ENCODE measurements at places on chromosomes 6 and 20.

DNA sequence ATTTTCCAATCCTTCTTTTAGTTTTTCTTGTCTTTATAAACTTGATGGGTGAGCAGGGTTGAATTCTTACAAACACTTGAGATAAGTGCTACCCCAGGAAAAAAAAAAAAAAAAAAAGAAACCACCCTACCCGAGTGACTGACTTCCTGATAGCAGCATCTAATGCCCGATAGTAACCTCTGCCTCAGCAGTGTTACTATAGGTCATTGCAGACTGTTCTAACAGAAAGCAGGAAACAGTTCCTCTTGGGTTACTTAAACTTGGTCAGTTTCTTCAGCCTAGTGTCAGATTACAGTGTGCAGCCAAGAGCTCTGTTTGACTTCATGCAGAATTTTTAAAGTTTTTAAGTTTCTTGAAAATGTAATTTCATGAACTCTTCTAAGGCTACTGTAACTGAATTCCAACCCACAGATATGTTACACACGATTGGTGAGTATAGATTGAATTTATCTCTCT, 2.1 kb downstream of the MYLIP start:
- no peak for DNase-seq

- DNase-seq: no peak
Measured at GRCh38 chr6:40881501-40881900, 157.5 kb downstream of the UNC5CL start.

DNA sequence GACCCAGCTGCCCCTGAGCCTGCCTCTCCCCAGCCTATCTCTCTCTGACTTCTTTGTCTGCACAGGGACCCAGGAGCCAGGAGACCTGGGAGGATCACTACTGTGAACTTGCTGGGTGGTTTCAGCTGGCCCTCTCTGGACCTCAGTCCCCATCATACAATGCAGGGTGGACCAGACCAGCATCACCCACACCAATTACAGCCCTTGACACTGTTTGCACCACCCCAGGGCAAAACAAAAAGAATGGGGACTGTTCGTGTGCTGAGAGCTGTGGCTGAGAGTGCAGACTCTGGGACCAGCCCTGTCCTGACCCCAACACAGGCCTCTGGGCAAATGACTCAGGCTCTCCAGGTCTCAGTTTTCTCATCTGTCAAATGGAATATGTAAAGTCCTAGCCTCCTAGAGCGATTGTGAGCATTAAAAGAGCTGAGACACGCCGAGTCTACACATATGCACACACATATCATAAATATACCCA, 25.4 kb downstream of the PTGIS start:
- DNase-seq: no peak

- no peak for DNase-seq
Measured at GRCh38 chr20:32642257-32643046, 31.3 kb downstream of the C20orf203 start.

DNA sequence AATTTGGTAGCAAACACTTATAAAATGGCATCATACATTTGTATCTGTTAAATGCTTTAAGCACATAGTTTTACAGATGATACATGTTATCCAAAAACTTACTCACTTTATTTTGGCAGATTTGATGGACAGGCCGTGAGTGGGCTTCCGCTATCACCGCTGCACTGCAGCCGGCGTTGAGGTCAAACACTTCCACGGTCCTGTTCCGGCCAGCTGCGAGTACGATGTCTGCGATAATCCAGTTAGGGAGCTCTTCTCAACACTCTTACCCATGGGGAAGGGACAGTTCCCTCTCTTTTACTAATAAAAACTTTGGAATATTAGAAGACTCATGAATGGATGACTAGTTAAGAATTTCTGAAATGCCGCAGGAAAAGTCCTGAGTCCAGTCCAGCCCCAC, 69.0 kb downstream of the WDR27 start:
- no peak for DNase-seq

DNA sequence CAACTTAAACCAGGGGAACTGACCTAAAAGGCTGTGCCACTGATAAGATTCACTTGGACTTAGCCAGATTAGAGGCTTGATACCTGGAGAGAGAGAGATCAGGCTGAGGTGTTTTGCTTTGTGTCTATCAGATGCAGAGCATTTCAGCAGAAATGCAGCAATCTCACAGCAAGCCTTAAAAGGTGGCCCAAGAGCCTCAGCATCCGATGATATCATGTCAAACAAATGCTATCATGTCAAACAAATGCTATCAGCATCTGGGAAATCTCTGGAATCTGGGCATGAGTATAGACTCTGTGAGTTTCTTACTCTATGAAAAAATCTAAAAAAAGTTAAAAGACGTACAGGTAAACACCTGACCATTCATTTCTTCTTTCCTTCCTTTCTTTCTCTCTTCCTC, 718.9 kb downstream of the EYS start:
- DNase-seq: no peak

DNA sequence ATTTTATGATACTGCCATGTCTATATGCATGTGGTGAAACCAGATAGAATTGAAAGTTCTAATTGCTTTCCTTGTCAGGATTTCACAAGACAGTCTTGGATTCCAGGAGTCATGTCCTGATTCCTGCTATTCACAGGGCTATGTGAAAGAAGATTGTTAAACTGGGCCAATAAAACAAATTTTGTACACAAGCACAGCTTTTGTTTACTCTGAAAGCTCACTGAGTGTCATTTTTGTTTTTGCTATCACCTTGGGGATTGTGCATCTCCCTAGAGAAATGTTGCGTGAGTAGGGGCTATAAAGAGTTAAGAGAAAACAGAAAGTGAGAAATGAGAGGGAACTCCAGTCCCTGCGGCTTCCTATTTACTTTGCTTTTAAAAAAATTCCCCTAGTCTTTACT, 627.5 kb downstream of the PKHD1 start:
- DNase-seq: no peak

DNA sequence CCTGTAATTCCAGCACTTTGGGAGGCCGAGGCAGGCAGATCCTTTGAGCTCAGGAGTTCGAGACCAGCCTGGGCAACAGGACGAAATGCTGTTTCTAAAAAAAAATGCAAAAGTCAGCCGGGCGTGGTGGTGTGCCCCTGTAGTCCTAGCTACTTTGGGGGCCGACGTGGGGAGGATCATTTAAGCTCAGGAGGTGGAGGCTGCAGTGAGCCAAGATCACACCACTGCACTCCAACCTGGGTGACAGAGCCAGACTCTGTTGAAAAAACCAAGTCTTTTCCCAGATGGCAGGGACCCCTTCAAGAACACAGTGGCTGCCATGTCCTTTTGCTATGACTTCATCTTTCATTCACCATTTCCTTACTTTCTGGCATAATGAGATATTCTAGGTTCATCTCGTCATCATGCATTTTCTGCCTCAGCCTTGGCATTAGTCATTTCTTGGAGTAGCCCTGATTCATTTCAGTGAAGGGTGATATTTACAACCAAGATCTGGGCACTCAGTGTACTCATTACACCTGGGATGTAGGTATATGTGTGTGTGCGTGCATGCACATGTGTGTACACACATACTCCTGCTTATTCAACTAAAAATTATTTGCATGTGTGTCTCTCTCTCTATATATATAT, 61.4 kb upstream of the TOX2 start:
- no peak for DNase-seq

DNA sequence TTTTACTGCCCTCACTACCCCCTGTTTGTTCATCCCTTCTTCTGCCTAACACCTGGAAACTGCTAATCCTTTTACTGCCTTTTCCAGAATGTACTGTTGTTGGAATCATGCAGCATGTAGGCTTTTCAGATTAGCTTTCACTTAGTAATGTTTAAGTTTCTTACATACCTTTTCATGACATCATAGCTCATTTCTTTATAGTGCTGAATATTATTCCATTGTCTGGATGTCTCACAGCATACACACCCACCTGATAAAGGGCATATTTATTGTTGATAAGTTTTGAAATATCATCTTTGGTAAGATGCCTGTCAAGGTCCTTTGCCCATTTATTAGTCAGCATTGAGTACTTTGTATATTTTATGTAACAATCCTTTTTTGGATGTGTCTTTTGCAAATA, 588.2 kb upstream of the NRSN1 start:
- DNase-seq: no peak

- DNase-seq: no peak
Measured at GRCh38 chr6:157236040-157236725, 87.1 kb downstream of the TMEM242 start.

GRCh38 chr20:59087829-59088433, 45.3 kb upstream of the PRELID3B start:
- DNase-seq: peak; percentile 91

DNA sequence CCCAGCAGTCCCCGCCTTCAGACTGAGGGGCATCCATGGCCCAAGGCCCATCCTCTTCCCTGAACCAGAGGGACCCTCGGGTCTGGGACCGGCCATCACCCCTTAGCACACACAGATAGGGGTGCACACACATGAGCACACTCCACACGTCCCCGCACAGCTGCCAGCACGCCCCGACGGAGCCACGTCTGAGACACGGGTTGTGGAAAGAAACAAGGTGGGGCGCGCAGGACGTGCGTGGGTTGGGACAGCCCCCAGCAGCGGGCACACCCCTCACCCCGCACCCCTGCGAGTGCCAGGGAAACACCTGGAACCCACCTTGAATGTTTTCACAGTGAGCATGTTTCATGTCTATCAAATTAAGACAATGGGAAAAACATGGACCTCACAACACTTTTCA, 6.4 kb downstream of the GATA5 start:
- DNase-seq: no peak

DNA sequence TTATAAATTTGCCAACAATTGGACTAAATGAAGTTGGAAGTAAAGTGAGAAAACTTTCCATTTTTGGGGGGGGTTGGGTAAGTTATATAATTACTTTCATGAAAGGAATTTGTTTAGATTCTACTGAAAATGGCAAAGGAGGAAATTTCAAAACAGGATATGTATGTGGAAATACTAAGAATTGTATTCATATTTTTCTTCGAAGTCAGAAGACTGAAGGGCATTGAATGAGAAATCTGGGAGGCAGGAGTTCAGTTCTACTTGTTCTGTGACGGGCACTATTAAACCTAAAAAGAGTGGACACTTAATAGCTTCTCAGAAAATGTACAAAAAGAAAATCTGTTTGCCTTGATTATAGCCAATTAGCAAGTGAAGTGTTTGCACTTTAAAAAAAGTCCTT, 114.7 kb downstream of the PRIM2 start:
- DNase-seq: no peak

- DNase-seq: no peak
Measured at GRCh38 chr6:3527651-3527977, 70.8 kb upstream of the SLC22A23 start.

DNA sequence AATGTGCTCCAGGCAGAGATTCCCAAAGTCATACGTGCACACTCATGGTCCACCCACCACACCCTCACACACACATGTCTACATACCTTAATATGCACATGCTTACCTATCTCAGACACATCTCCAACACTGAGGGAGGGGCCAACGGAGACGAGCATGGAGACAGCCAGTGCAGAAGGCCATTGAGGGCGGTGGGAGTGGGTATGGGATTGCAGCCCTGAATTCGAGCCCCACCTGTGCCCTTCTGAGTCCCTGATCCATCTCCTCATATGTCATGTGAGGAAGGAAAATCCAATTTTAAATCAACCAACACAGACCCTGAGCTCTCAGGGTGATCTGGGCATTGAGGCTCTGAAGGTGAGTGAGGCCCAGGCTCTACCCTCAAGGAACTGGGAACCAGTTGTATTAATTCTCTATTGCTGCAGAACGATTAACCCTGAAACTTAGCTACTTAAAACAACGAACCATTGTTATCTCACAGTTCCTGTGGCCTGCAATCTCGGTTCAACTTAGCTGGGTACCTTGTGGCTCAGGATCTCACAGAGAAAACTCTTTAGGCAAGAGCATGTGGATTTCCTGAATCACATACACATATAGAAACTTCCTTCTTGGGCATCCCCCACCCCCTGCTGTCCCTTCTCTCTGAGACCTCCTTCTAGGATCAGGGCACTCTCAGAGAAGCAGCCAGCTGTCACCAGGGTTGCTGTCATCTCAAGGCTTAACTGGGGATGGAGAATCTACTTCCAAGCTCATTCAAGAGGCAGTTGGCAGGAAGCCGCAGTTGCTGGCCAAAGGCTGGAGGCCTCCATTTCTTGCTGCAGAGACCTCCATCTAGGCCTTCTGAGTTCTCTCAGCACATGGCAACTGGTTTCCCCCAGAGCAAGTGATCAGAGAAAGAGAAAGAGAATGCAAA, 28.3 kb downstream of the GLP1R start:
- DNase-seq: no peak

GRCh38 chr6:102717737-102718456, 1324.4 kb downstream of the GRIK2 start:
- DNase-seq: no peak

DNA sequence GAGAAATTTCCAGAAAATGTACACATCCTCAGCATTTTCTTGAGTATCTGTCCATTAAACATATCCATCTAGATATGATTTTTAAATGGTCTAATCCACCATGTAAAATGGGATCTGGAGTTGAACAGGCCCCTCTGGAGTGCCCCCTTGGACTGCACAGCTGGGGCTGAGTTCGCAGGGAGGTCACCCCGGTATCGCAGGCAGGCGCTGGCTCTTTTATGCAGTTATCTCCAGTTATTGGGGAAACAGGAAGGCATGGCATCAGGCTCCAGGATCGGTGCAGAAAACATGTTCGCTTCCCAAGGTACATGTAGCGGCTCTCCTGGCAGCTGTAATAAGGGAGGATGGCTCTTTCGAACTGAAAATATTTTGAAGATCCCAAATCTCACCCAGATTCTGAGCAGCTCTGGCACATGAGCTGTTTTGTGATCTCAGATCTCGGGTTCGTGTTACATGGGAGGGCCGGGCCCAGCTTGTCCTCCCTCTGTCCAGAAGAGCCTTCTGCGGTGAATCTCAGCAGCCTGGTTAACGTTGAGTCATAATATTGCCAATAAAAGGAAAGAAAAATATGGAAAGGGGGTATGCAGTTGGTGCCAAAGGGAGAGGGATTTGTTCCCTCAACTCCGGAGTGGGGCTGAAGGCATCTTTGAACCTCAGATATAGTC, 167.7 kb downstream of the EYA2 start:
- DNase-seq: no peak

DNA sequence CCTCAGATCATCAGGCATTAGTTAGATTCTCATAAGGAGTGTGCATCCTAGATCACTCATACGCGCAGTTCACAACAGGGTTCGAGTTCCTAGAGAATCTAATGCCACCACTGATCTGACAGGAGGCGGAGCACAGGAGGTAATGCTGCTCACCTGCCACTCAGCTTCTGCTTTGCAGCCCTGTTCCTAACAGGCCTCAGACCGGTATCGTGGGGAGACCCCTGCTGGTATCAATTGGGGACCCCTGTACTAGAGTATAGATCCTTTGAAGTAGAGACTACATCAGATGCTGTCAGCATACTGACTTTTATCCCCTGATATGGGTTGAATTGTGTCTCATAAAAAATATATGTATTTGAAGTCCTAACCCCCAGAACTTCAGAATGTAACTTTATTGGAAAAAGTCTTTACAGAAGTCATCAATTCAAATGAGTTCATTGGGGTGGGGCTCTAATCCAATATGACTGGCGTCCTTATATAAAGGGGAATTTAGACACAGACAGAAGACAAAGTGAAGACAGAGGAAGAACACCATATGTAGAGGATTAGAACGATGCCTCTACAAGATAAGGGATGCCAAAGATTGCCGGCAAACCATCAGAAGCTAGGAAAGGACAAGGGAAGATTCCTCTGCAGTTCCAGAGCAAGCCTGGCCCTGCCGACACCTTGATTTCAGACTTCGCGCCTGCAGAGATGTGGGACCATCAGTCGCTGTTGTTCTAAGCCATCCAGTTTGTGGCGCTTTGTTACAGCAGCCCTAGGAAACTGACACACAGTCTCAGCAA, 104.4 kb upstream of the BTBD3 start:
- no peak for DNase-seq
